Trophoblast cell (in vitro differentiated cells and primary cell): ENCODE measurements at places on chromosomes 3 and 15.

GRCh38 chr3:191119415-191120295 is 79.4 kb upstream of the OSTN start:
- no peak for DNase-seq

- DNase-seq = no peak
These were observed 29.7 kb downstream of the ZNF106 start for GRCh38 chr15:42461261-42461660.

- no peak for DNase-seq
These were observed 11.6 kb upstream of the ZXDC start for GRCh38 chr3:126487151-126487771.

DNA sequence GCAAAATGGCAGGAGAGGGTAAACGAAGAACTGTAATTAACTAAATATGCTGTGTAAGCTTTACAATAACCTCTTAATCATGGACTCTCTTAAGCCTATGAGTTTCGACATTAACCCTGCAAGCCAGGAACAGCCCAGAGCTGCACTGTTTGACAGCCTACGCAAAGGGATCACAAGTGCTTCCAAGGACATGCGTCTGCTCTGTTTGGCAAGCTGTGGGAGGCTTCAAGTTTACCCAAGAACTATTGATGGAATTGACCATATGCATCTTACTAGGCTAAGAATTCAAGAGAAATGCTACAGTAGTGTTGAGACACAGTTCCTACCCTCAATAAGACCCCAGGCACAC is 66.0 kb downstream of the PDZRN3 start:
- DNase-seq = no peak

- DNase-seq = no peak
These were observed 683.3 kb upstream of the CADM2 start for GRCh38 chr3:84275532-84275931.

DNA sequence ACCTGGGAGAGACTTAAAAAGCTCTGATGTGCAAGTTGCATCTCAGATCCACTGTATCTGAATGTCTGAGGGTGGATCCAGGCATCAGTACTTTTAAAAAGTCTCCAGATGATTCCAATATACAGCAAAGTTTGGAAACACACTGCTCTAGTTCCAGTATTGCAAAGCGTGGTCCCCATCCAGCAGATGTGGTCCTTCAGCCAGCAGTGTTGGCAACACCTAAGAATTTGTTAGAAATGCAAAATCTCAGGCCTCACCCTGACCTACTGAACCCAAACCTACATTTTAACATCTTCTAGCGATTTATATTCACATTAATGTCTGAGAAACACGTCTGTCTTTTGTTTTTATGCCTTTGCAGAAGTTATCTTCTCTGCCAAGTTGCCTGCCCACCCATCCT is 32.2 kb upstream of the SGO1 start:
- no peak for DNase-seq

DNA sequence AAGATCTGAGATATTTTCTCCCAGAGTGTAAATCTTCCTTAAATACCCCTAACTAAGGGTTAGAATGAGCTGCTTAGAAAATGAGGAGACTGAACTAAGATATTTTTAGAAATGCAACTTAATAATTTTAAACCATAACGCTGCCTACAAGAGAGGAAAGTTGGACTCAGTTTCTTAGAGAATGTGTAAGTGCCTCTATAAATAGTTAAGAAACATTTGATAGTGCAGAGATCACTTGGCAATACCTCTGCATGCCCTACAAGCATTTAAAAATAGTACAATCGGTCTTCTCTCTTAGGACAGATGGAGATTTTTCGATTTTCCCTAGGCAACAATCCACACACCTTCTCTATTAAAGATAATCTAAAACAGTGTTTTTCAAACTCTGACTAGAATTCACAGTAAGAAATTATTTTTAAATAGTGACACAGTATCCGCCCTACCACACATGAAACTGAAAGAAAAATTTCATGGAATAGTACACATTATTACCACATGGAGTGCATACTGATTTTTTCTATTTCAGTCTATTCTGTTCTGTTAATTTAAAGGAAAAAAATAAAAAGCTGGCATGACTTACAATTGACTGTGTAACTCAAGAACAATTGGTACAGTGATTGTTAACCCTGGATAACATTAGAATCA is 83.2 kb downstream of the GADL1 start:
- DNase-seq = no peak

- no peak for DNase-seq
These were observed 68.4 kb downstream of the CRTC3 start for GRCh38 chr15:90598031-90598577.

- peak; percentile 76 for DNase-seq
These were observed 67.6 kb downstream of the NOX5 start for GRCh38 chr15:69082021-69082502.
